Regular cardiac myocyte (primary cell): ENCODE measurements at places on chromosomes 5 and 9. TPM values are rescaled to one million over a fixed set of nuclear protein-coding genes. Genes with fewer than 3 reads are reported as not detected.

MYO10 gene
- 57.8 and 104 TPM in 2 replicates for total RNA-seq

IL31RA gene
- total RNA-seq = under 0.01 and 0.19 TPM in 2 replicates

HK3 gene
- not detected in 2 replicates for total RNA-seq

SPACA9 gene
- 2.8 and 3.5 TPM in 2 replicates for total RNA-seq

LECT2 gene
- not detected in 2 replicates for total RNA-seq

NPDC1 gene
- total RNA-seq = 14.6 and 20.3 TPM in 2 replicates

SPATA31A3 gene
- not detected in 2 replicates for total RNA-seq

ADAMTSL1 gene
- 38.6 and 63.1 TPM in 2 replicates for total RNA-seq

DIPK1B gene
- total RNA-seq = 8.1 and 12.1 TPM in 2 replicates

PTPDC1 gene
- 7.1 and 8.7 TPM in 2 replicates for total RNA-seq

SLC4A9 gene
- under 0.01 TPM in 1 of 2 replicates, not detected in the other for total RNA-seq

TRPM6 gene
- not detected in 2 replicates for total RNA-seq

TCF7 gene
- under 0.01 and 0.38 TPM in 2 replicates for total RNA-seq

ENTPD8 gene
- not detected in 2 replicates for total RNA-seq

TMEM141 gene
- 84.2 and 95.0 TPM in 2 replicates for total RNA-seq

C5orf58 gene
- under 0.01 TPM in 1 of 2 replicates, not detected in the other for total RNA-seq
